ENCODE measurements at places on chromosomes 4 and X.

DNA sequence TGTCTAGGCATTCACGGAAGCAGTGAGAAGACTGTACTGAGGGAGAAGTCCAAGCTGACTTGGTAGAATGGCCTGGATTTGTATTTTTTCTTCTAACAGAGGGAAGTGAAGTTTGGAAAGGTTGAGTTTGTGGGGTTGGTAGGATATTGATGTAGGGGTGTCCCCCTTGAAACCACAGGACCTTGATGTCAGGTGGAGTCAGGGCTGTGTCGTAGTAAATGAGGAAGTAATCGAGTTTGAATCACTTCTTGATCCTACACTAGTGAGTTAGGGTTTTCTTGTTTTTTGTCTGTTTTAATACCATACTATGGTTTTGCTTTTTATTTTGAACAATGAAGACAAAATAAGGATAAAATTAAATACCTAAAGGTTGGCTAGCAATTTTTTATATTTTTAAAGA, 30.1 kb upstream of the ANAPC4 start:
- DNase-seq: no peak

DNA sequence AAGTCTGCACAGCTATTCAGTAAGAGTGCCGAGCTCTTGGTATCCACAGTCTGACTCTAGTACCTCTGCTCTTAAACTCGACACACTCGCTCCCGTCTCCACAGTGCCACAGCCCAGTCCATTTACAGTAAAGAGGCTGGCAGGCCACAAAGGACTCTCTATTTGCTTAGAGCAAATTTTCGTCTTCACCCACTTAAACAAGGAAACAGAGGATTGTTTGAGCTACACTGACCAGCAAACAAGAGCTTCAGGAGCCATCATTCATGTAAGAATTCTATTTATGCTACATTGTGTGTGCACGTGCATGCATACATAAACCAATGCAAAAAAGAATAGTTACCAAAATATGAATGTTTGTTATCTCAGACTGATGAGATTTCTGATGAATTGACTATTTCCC, 290.2 kb downstream of the USP46 start:
- no peak for DNase-seq

GRCh38 chr4:1204828-1205585, 32.6 kb upstream of the SPON2 start:
- DNase-seq: no peak

DNA sequence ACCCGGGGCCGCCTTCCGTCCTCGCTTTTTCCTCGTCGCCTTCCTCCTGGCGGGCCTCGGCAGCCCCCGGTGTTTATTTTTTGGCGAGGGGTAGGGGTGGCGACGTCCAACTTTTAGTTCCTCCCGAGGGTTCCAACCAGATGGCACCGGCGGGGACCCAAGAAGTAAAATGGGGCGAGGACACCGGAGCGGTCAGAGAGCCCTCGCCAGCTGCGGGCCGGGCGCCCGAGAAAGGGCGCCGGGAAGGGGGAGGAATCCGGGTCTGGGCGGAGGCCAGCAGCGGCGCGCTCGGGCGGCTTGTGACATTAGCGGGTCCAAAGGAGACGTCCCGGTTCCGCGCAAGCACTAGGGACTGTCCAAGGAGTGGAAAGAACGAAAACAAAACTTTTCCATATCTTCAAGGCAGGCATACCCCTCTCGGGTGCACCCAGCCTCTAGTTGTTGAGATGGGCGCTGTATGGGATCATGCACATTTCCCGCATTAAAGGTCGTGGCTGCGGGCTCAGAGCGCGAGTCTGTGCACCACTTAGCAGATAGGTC, 691 bp upstream of the USP46 start:
- peak; percentile 21 for DNase-seq

- DNase-seq: no peak
Measured at GRCh38 chr4:44872246-44872645, 145.9 kb upstream of the GNPDA2 start.

Data from stimulated activated CD4-positive, alpha-beta T cell treated with anti-CD3 and anti-CD28 coated beads, Interleukin-4, amount 100 ng/mL, for 1 hour (primary cell).